ENCODE measurements at places on chromosomes 4 and X.

- DNase-seq, result no peak
Observed at GRCh38 chr4:160265836-160266235, 1163.0 kb downstream of the RAPGEF2 start.

DNA sequence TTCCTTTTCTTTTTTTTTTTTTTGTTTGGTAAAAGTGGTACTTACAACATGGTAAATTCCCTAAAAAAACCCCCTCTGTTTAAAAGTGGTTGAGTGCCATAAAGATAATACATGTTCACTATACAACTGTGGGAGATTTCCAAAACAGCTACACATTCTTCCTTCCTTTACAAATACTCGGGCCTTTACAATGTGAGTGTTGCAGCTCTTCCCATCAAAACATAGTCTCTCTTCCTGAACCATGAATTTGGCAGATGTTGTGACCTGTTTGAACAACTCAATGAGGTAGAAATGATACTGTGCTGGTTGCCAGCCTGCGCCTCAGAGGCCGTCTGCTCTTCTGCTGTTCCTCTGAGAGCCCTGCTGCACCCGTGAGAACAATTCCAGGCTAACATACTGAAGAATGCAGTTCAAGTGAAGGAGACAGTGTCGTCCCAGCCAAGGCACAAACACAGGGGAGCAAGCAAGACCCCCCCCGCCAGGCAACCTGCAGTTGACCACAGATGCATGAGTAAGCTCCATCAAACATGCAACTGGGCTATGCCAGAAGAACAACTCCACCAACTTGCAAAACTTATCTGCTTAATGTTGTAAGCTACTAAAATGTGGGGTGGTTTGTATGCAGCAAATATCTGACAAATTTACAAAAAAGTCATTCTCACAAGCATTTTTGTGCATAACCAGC lies 645.0 kb downstream of the PCDH7 start:
- no peak for DNase-seq

DNA sequence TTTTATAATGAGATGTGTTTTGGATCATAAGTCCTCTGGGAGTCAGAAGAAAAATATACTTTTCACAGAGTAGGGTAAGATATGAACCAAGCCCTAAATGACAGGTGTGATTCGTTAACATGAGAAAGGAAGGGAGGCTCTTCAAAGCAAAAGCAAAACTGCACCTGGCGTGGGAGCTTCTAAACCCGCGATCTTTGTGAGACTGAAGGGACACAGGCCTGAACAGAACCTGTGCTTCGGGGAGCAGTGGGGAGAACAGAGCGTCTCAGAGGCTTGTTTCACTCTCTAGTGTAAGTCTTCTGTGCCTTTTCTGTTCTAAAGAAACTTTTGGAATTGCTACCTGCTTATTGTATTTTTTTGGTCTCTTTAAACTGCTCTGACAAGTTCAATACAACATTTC lies 30.2 kb upstream of the CYP4V2 start:
- no peak for DNase-seq

DNA sequence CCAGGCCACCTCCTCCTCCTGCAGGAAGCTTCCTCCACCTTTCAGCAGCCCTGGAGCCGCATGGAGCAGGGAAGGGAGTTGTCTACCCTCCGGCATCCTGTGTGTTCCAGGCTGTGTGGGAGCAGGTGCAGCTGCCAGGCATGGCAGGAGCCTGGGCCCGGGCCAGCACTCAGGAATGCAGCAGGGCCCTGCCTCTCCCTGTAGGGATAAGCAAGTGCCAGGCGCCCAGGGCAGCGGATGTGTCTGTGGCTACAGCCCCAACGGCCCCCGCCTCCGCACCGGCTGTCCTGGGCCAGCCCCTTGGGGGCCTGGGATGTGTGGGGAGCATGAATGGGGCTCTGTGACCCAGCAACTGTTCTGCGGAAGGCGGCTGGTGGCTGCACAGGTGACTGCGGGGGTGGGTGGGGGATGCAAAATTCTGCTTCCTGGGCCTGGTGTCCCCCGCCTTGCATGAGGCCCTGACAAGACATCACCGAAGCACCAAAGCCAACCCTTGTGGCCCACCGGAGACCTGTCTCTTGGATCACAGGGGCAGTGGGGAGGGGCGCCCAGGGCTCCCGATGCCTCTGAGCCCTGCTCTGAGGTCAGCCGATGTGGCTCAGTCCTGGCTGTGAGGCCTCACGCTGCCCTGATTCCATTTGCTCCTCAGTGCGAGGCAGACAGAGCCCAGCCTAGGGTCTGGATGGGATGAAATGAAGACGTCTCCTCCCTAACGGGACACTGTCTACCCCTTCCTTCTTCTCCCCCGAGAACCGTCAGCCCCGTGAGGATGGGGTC lies 1.4 kb upstream of the DOK7 start:
- DNase-seq, result no peak

GRCh38 chrX:15448010-15448639 lies 45.0 kb downstream of the PIR start:
- DNase-seq, result no peak

GRCh38 chrX:68660746-68661145 lies 13.3 kb downstream of the STARD8 start:
- DNase-seq, result no peak

DNA sequence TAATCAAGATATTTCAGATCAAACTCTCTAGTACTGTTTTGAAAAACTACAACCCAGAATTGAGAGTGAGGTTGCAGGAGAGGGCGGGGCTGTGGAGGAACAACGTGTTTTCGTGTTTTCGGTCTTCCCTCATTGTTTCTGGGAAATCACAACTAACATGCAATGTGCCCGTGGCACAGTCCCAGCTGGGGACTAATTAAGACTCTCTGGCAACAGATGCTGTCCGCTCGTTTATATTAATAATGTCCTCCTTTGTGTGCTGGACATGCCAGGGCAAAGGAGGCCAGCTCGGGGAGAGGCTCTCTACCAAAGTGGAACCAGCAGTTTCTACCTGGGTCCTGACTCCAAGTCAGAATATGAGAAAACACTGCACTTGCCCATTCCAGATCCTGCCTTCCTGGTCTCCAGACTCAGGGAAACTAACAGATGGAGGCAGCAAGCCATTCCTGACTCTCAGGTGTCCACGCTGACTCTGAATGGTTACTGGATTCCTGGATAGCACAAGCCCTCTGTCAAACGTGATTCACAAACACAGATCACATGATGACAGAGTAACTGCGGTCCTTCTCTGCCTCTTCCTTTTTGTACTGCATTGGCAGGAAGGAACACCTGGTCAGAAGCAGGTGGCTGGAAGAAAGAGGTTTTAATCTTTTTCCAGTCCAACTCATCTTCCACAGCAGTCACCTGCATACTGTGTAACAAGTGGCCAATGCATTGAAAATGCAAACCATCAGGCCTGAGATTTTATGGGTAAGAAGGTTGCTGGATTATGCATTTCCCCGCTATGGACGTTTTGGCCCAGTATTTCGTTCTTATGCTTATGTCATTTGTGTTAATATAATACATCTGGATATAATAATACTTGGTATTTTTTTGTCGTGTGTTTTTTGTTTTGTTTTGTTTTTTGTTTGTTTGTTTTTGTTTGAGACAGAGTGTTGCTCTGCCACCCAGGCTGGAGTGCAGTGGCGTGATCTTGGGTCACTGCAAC lies 65.0 kb downstream of the COQ2 start:
- DNase-seq, result no peak

- no peak for DNase-seq
Observed at GRCh38 chrX:138877746-138878145, 166.2 kb upstream of the FGF13 start.

DNA sequence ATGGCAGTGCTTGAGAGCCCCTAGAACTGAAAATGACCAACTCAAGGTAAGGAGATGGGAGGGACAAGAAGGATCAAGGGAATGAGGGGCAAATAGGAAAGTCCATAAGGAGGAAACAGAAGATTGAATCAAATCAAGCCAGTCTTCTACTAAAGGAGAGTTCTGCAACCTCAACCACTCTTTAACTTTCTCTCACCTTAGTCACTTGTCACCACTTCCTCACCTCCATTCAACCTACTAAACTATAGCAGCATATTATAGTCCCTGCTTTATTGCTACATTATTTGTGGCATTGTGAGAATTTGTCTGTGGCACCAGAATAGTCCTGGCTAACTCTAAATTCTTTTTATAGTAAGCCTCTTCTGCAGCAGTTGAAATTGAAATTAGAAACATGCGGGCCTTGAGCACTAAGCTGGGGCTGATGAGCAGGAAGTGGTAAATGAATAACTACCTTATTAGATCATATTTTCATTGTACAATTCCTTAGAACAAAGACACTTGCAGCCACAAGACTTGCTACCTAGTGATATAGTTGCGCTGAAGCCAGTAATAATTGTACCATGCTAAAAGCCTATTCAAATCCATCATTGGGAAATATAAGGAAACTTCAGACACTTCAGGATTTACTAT lies 336.9 kb downstream of the ZNF674 start:
- DNase-seq, result no peak

GRCh38 chr4:148204892-148205291 lies 237.3 kb downstream of the NR3C2 start:
- DNase-seq, result no peak

DNA sequence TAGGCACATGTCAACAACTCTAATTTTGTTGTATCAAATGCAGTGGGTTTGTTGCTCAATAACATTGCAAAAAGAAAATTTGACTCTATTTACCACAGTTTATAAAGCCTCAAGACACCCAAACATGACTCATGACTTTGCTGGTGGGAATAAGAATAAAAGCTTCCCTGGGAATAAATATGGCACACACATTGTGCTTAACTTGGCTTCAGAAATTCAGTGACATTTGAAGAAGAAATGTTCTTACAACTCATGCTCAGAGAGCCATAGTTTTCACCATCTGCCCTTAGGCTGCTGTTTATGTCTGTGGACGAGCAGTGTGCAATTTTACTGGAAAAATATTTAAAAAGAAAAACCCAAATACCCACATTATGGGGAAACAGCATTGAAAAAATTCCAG lies 60.9 kb downstream of the SPATA18 start:
- DNase-seq, result no peak

GRCh38 chrX:1330605-1331004 lies 6.0 kb upstream of the IL3RA start:
- no peak for DNase-seq

DNA sequence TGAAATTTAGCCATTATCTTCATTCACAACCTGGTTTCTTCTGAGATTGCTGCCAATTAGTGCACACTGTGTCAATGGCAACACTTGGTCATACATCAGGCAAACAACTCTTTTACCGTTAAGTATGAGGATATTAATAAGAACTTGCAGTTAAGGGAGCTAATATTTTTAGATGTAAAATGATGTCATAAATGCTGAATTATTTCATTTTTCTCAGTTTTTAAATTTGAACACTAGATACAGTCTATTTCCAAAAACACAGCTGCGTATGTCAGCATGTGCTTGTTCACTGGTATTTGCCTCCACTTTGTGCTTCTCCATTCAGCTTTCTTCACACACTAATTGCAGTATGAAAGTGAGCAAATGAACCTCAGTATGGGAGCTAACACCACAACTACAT lies 1.6 kb downstream of the KLHL13 start:
- DNase-seq, result no peak

DNA sequence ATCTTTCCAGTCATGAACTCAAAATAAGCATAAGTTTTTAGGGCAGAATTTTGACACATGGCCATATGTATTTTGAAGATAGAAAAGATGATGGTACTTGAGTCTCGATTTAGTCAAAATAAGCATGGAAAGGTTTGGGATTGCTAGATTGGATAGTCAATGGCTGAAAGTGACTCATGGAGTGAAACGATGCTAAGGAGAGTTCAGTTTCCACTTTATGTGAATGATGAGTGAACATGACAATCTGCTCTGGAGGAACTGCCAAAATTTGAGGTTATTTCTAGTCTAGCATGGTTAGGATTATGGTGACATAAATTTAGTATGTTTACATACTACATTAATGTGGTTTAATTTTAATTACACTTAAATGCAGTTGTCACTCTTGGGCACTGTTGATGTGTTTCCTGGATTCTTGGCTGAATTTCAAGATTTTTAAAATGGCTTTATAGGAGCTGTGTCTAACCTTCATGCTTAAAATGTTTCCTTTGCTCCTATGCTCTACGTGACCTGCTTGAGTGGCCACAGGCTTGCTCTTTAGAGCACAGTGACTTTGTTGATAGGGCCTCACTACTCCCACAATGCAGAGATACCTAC lies 17.1 kb downstream of the DDX3X start:
- DNase-seq, result no peak

- no peak for DNase-seq
Observed at GRCh38 chrX:1316527-1316926, 20.1 kb upstream of the IL3RA start.

DNA sequence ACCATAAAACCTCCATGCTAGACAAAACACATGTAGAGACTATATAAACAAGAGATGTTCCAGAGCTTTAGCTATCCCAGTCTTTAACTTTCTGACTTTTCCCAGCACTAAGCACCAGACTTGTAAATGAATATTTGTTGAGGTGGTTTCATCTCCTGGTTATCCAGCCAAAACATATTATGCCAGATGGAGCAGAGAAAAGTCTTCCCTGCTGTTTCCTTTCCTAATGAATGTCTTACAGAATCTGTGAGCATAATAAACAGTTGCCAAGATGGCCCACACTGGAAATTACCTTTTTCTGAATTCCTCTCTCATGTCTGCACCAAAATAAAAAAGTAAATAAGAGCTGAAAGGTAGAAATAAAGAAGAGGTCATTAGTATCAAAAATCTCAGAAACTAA lies 159.2 kb downstream of the TECRL start:
- no peak for DNase-seq

- no peak for DNase-seq
Observed at GRCh38 chrX:118022753-118023152, 93.9 kb downstream of the KLHL13 start.

DNA sequence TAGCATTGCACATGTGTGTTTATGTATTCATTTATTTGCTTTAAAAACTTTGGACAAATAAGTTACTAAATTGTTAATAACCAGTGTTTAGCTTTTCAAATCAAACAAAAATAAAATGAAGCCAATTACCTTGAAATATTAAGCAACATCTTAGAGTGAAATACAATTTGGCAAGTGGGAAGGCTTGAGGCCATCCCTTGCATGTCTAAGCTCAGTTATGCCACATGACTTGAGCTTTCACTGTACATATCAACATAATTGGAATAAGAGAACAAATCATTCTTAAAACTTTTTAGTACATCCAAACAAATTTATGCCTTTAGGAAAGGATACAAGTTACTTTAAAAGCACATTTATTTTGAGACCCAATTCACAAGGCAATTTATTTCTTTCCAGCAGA lies 640.6 kb downstream of the SPRY1 start:
- no peak for DNase-seq

DNA sequence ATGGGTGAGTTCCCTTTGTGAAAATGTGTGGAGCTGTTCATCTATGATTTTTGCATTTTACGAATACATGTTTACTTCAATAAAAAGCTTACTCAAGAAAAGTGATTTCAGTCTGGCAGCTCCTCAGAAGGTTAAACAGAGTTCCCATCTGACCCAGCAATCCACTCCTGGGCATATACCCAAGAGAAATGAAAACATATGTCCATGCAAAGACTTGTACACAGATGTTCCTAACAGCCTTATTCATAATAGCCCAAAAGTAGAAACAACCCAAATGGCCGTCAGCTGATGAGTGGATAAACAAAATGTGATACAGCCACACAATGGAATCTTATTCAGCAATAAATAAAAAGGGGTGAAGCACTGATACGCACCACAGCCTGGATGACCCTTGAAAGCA lies 20.8 kb downstream of the CLCN4 start:
- DNase-seq, result no peak

GRCh38 chr4:95546221-95546620 lies 2.6 kb downstream of the UNC5C start:
- DNase-seq, result no peak

Measured in D341Med (cell line).